ENCODE measurements at places on chromosomes 16 and 17.

GRCh38 chr16:3051494-3051893, 5.1 kb downstream of the MMP25 start:
- DNase-seq, result no peak

GRCh38 chr17:83056583-83057396, 22.6 kb upstream of the METRNL start:
- DNase-seq, result peak; percentile 62

GRCh38 chr16:79599256-79599836, 1.2 kb downstream of the MAF start:
- no peak for DNase-seq

GRCh38 chr17:41322094-41322902, 6.8 kb upstream of the KRTAP17-1 start:
- peak; percentile 75 for DNase-seq

DNA sequence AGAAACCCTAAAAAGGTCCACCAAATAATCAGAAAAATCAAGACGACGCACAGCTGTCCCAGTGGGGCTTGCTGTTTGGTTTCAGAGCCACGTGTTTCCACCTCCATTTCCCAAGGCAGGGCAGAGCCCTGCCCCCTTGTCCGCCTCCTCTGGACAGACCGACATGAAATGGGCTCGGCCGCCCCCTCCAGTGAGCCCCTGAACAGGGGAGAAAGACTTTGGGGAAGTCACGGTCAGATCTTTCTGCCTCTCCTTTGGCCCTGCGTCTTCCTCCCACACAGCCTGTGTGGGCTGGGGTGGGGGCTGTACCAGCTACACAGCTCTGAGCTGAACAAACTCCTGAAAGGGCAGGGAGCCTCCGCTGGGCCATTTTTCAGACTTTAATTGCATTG, 230.7 kb downstream of the ENGASE start:
- no peak for DNase-seq

DNA sequence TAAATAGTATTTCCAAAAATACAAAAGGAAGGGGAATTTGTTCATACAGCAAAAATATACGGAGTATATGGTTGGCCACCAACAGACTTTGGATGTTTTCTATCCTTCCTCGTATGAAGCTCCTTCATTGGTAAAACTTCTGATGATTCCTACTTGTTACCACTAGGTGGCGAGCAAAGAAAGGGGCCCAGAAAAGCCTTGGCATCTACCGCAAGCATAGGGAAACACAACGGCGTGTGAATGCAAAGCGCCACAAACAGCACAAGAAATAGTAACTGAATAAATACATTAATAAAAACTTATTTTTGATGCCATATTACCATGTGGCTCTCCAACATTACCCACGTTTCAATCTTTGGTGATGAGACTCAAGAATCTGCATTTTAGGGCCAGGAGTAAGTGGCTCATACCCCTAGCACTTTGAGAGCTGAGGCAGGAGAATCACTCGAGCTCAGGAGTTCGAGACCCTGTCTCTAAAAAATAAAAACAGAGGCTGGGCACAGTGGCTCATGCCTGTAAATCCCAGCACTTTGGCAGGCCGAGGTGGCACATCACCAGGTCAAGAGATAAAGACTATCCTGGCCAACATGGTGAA, 34.5 kb downstream of the YWHAE start:
- DNase-seq, result peak; percentile 72

GRCh38 chr17:51435171-51435552, 174.8 kb downstream of the UTP18 start:
- DNase-seq, result peak; percentile 85

DNA sequence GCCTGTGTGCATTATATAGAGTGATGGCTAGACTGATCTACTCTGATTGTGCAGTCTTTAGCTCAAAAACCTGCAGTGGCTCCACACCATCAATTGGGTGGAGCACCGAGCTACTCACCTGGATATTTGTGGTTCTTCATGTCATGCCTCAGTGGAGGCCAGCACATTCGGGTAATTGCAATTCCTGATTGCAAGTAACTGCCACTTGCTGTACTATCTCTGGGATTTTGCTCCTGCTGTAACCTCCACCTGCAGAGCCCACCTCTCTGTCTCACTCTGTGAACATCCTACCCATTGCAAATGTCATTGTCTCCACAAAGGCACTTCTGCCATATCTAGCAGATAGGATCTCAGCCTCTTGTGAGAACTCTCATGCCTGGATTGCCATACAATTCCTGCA, 1.7 kb upstream of the CCL1 start:
- DNase-seq, result no peak

DNA sequence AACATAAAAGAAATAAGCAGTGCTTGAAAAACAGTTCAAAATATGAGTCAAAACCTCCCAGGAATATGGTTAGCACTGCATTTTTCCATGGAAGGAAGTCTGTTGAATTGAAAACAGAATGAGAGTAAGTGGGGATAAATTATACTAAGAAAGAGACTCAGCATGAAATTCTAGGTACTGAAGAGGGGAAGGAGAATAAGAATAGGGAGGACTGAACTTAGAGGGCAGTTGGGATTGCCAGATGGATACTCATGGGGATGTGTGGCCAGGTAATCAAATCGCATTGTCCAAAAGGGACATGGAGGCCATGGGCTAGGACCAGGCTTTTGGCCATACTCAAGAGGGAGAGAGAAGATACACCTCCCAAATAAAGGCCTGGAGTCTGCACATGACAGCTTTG, 247.9 kb downstream of the CDH13 start:
- DNase-seq, result no peak

DNA sequence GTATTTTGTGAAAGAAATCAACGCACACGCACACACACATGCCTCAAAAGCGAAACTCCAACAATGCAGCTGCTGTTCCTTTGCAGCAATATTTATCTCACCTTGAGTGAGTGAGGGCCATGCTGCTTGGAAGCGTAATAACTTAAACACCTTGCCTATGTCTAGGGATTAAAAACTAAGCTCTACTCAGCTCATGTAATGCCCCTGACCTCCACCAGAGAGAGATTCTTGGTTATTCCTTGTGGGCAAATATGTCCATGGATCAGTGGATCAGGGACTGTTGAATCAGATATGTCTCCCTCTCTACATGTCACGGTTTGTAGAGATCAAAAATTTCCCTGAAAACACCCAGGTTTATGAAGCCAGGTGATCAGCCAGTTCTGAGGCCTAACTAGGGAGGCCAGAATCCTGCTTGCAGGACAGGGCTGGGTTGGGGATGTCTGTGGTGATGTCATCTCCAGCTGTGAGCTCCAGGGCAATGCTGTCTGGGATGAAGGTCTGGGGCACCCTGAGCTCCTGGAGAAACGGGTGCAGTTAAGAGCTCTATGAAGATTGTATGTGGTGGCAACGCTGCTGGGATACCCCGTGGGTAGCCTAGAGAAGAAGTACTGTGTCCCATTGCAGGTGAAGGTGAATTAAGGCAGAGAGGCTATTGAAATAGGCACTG, 149.4 kb downstream of the KCNJ12 start:
- DNase-seq, result no peak

- peak; percentile 38 for DNase-seq
These were observed 15.4 kb downstream of the ZFPM1 start for GRCh38 chr16:88468275-88469129.

GRCh38 chr17:79587945-79588344, 22.9 kb downstream of the RBFOX3 start:
- DNase-seq, result no peak

GRCh38 chr16:73071131-73071940, 23.4 kb upstream of the ZFHX3 start:
- DNase-seq, result peak; percentile 32

GRCh38 chr17:41153856-41154255, 4.2 kb upstream of the KRTAP4-5 start:
- no peak for DNase-seq

GRCh38 chr16:57996406-57997175, 3.9 kb downstream of the ZNF319 start:
- no peak for DNase-seq

DNA sequence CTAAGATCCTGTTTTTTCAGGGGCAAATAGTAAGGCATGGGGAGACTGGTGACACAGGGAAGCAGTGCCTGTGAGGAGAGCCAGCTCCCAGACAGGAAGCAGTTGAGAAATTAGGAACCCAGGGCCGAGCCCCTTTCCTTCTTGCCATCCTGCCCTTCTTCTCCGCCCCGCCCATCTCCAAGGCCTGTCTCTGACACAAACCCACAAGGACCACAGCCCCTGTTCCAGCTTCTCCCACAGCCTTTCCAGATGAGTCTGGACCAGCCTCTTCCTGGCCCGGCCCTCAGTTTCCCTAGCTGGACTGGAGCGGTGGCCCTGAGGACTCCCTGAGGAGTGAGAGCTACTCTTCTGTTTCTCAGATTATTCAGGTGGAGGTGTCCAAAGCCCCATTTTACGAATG, 9.9 kb downstream of the CCDC102A start:
- DNase-seq, result no peak

GRCh38 chr17:11644265-11645212, 46.3 kb downstream of the DNAH9 start:
- DNase-seq, result peak; percentile 58

DNA sequence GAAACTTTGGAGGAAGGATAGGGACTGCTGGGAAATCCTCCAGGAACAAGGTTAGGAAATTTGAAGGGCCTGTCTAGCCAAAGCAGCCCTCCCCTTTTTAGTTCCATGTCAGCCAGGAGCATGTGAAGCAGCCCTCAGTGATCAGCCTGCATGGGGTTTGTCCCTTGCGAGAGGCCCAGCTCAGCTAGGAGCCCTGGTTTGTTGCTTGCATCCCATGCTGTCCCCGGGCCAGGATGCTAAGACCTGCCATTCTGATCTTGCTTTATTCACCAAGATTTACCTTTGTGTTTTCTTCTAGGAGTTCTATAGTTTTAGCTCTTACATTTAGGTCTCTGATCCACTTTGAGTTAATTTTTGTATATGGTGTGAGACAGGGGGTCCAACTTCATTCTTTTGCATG, 27.6 kb downstream of the CLUAP1 start:
- no peak for DNase-seq

- no peak for DNase-seq
These were observed 18.7 kb downstream of the TSPOAP1 start for GRCh38 chr17:58309918-58310259.

- DNase-seq, result peak; percentile 81
These were observed 223.3 kb upstream of the SALL1 start for GRCh38 chr16:51374346-51374745.

- no peak for DNase-seq
These were observed 578.4 kb downstream of the MAF start for GRCh38 chr16:79021991-79022630.

GRCh38 chr16:740459-740763, 386 bp downstream of the CIAO3 start:
- DNase-seq, result no peak

DNA sequence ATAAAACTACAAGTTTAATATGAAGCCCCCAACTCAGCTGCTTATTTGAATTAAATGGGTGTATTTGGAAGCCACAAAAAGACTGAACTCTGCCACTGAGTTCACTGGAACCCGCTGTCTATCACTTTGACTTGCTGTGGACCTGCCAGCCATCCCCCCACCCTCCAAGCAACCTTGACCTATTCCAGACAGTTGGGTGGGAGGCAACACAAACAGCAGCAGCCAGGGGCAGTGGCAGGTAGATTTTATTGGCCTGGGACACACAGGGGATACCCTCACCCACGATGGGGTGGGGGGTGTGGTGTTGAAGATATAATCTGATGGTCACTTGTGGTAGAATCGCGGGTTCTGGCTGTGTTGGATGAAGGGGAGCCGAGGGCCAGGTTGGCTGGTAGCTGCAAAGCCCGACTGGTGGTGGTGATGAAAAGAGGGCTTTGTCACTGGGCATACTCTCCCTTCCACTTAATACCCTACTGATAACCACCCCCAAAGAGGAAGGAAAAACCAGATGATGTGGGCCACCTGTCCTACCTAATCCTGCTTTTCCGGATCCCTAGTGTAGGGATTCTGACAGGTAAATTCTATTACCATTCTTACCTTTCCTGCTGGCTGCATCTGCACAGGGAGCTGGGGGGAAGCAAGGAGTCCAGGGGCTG, 2.6 kb downstream of the GPS2 start:
- DNase-seq, result no peak

DNA sequence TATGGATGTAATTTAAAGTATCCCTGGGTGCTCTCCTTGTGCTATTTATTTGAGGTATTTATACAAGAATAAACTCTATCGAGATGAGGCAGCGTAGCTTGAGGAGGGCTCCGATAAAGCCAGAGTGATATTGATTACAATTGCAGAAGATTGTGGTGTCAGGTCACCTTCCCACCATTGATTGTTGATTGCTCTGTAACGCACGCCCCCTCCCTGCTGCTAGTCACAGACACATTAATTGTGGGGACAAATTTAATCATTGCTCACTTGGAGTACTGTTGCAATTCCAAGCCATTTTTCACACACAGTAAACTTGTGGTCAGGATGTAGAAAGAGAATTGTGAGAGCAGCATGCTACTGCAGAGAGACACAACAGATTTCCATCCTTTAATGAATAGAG, 75.4 kb downstream of the IRX3 start:
- DNase-seq, result no peak

GRCh38 chr17:81510785-81511553, 1.6 kb downstream of the ACTG1 start:
- DNase-seq, result no peak

DNA sequence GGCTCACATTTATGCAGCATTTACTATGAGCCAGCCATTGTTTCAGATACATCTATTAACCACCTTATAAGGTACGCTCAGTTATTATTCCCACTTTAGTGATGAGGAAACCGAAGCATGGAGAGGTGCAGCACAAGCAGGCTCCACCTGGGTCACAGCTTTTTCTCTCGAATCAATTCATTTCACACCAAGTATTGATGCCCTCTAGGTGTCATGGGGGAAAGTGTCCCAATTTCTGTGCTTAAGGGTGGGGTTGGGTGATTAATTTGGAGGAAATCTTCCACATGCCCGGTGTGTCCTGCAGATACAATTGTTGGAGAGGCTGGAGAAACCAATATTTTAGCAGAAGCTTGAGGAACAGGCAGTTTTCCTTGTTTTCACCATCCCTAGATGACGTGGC, 62.7 kb upstream of the DNAJA2 start:
- DNase-seq, result no peak

DNA sequence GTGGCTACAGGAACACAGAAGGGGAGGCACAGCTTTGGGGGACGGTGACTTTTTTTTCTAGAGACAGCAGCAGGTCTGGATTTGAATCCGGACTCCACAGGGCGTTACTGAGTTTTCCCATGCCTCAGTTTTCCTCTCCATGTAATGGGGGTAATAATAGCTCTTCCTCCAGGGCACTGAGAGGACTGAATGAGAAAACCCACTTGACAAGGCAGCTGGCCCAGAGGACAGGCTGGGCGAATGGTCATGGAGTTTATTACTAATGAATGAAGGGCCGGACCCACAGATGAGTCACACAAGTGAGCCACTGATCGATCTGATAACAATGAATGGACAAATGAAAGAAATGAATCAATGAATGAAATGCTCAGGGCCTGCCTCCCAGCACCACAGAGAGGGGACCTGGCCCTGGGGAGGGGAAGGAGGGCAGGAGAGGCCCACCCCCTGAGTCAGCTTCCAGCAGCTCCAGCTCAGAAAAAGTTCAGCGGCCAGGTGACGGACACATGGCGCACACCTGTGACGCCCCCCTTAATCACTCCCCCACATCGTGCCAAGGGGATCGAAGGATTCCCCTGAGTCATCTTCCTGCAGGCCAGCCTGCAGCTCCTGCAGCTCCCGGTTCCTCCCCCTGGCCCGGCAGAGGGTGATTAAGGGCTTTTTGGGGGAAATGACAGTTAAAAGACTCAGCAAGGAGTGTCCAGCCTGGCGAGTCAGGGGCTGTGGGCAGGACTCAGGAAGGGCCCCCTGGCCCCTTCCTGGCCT, 54.3 kb downstream of the SOCS1 start:
- DNase-seq, result peak; percentile 91

GRCh38 chr16:2157480-2158261, 2.1 kb downstream of the TRAF7 start:
- DNase-seq, result no peak
